CD8-positive, alpha-beta memory T cell (primary cell): ENCODE measurements at places on chromosomes 7 and 10.

DNA sequence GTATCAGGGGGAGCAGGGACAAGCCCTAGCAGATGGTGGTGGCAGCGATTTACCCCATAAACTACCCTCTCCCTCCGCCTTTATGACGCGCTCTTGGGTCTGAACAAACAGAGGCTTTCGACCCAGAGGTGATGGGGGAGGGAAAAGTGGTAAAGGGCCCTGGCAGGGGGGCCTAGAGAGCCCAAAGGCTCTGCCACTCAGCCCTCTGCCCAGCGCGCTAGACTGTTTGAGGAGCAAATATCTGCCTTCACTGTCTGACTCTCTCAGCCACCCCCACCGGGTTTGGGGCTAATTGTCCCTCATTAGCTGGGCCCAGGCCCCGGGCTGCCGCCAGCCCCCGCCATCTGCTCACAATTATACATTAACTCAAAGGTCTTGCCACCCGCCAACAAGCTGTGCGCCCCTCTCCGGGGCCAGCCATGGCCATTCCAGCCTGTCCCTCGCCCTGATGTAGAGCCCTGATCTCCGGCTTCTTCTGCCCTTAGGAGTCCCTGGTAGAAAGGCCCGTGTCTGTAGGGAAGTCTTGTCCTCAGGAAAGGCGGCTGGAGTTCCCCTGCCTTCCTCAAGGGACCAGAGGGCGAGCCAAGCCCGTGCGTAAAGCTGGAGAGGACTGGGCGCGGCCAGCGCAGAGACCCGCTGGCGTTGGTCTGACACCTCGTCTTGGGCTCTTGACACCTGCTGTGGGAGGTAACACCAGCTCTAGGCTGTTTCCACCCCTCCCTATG, 1.9 kb upstream of the PAX4 start:
- no peak for DNase-seq

GRCh38 chr7:101138213-101138870, 11.4 kb downstream of the SERPINE1 start:
- DNase-seq = peak; percentile 90

DNA sequence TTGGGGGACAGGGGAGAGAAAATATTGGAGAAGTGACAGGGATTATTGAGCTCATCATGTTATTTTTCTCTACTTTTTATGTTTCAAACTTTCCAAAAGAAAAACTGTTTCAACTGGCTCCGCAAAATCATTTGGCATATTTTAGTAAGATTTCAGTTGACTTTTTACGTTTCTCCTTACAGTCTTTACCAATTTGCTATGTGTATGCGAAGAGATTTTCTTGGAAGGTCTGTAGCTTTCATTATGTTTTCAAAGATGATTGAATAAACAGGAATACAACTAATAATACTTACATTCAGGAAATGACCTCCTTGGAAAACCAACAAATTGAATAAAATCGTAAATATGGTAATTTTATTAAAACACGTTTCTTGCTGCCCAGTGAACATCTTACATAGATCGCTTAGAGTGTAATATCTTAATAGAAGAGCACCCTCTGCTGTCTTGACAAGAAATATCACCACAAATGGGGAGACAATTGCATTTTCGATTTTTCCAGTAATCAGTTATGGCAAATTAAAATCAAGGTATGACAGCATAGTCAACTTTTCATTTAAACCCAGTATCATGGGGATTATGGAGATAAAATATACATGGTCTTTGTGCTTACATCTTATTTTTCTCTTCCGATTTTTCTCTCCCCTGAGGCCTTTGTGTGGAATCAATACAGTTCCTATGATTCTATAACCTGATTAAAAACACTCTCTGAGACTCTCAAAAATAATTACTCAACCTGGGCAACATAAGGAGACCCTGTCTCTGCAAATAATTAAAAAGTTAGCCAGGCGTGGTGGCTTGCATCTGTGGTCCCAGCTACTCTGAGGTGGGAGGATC, 43.1 kb downstream of the MBL2 start:
- DNase-seq = no peak

GRCh38 chr10:79209340-79209739, 137.9 kb upstream of the PPIF start:
- DNase-seq = no peak

- DNase-seq = peak; percentile 13
Measured at GRCh38 chr7:24595671-24596418, 22.6 kb downstream of the PALS2 start.

DNA sequence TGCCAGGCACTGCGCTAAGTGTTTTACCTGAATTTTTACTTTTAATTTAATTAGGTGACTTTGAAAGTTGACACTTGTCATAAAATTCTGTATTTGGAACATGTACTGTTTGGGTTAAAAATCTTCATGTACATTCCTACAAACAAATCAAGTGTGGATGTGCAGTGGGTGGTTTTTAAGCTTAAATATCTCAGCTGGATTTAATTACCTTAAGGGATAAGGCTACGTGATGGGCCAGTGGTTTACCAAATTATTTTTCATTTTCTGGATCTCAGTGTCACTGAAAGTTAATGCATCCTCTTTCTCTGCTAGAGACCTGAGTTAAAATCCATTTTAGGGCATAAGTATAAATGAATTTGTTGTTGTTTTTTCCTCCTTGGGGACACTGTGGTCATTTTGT, 51.1 kb downstream of the EXOC4 start:
- no peak for DNase-seq

DNA sequence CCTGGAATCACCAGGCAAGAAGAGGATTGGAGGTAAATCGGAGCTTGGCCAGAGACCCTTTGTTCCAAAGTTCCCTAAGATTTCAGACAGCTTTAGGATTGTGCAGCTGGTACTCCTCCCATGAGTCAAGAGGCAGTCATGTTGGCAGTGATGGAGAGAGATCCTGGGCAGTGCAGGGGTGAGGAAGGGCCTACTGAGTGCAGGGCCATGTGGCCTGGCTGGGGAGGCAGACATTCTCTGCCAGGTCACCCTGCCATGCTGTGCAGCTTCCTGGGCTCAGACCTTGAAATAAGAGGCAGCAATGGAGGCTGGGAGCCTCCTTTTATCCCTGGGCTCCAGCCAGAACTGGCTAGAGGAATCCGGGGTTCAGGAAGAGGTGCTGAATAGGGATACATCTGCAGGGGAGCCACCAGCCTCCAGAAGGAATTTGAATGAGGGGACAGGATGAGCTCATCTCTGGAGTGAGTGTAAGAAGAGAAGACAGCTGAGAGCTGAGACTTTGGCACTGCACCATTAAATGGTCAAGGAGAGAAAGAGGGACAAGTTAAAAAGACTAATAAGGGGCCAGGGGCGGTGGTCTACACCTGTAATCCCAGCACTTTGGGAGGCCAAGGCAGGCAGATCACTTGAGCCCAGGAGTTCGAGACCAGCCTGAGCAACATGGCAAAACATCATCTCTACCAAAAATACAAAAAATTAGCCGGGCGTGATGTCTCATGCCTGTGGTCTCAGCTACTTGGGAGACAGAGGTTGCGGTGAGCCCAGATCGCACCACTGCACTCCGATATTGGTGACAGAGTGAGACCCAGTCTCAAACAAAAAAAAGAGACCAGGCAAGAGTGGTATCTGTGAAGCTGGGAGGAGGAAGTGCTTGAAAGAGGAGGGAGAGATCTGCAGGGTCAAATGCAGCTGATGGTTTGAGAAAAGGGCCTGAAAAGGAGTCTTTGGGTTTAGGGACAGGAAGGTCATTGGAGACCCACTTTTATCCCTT, 12.0 kb downstream of the SFTPD start:
- DNase-seq = no peak

DNA sequence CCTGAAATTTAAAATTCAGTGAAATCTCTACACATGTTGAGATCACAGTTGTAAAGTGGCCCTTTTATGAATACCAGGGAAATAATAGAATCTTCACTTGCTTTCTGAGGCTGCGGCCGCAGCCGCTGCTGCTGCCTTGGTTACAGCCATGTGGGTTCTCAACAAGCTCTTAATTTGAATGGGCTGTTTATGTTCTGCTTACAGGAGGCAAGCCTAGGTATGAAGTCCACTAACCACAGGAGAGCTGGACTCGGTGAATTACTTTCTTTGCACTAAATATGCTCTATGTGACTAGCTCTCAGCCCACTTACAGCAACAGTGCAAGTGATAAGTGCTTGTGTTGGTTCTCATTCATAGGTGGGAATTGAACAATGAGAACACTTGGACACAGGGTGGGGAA, 410.8 kb downstream of the SFMBT2 start:
- DNase-seq = no peak

DNA sequence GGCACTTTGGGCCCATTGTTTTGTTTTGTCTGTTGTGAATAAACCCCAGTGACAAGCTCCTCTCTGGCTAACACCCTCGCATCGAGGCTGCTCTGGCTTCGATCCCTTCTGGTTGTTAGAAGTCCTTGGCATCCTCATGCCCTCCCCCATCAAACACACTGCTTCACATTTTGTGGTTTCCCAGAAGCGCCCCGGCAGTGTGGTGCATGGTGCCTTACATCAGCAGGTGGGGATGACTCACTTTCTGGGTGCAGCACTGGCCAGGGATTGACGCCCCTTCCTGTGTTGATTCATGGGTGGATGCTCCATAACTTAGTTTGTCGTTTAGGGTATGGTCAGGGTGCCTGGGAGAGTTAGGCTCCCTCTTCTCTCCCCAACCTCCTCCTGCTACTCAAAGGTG, 51.4 kb downstream of the PLPP4 start:
- DNase-seq = no peak

- no peak for DNase-seq
Measured at GRCh38 chr7:8068892-8069686, 100.5 kb downstream of the GLCCI1 start.

GRCh38 chr7:86629-87028, 105.7 kb upstream of the FAM20C start:
- DNase-seq = no peak

GRCh38 chr10:103816431-103816830, 38.9 kb downstream of the SH3PXD2A start:
- no peak for DNase-seq

- no peak for DNase-seq
Measured at GRCh38 chr10:20166096-20166675, 350.0 kb downstream of the PLXDC2 start.

GRCh38 chr10:102395400-102396316, at the start of gene NFKB2:
TSS of gene NFKB2 (plus strand) at chr10:102395705. CDS start at chr10:102395960, 255 bp downstream.
- peak; percentile 91 for DNase-seq

DNA sequence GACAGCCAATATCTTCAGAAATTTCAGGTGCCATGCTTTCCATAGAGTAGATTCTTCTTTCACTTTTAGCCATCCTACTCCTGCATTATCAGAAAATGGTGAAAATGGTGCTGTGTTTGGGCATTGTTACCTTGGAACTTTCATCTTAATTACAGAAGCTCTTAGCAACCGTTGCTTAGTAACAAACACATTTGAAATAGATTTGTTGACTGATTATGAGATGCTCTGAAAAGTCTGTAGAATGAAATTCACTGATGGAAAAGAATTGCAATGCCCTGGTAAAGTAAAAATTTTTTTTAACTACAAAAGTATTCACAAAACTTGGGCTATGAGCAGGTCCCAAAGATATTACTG, 249.3 kb upstream of the NEBL start:
- no peak for DNase-seq

- DNase-seq = peak; percentile 60
Measured at GRCh38 chr10:101602761-101603398, 14.8 kb downstream of the DPCD start.

DNA sequence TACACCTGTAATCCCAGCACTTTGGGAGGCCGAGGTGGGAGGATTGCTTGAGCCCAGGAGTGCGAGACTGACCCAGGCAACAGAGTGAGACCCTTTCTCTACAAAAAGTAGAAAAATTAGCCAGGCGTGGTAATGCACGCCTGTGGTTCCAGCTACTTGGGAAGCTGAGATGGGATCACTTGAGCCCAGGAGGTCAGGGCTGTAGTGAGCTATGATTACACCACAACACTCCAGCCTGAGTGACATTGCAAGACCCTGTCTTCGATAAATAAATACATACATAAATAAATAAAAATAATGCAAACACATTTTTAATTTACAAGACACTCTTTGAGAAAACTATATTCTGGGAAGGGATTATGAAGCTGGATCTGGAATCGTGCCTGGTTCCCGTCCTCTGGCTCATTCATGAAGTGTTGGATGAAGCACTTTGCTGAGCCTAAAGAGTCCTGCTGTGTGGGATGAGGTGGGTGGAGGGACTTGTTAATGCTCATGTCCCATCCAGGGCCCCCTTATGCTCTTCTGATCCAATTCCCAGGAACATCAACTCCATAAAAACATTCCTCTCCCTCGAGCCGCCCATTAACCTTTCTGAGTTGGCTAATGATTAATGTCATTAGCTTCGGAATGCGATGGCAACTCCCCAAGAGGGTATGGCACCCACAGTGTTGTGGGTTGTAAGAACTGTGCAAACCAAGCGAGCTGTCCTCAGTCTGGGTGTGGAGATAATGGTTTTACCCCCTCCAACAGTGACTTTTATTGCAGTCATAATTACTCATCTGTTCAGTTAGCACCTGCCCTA, 236.3 kb downstream of the BAMBI start:
- DNase-seq = no peak

GRCh38 chr10:98924526-98924925, 311.1 kb downstream of the HPSE2 start:
- no peak for DNase-seq

GRCh38 chr7:139646566-139646965, 123.1 kb downstream of the CLEC2L start:
- DNase-seq = no peak

DNA sequence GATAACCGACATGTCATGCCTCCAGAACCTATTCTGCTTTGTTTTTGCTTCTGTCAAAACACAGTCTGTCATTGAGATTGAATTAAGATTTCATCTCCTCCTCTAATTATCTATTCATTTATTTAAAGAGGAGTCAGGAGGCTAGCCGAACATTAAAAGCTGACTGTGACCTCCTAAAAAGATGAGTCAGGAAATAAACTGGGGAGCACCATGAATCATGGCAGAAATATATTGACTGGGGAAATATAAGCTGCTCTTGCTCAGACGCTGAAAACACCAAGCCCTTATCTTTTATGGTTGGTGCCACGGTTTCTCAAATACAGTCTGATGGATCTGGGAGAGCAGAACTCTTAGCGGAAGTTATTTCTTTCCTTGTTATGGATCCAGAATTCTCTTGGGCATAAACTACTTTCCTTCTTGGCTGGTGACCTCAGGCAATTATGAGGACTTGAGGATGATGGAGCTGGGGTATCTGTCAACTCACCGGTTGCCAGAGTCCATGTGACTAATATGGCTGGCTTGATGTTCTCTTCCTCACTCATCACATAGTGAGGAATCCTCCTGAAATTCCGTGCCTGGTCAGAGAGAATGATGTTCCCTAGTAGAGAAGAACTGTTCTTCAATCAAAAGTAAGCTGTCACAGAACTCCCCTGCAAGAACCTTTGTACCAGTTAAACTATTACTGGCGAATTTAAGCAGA, 307.6 kb upstream of the PHYHIPL start:
- no peak for DNase-seq
